ENCODE measurements at places on chromosomes 2 and 18.
A peak's percentile ranks its signal among the peaks of the same experiment; 100 is the strongest.

GRCh38 chr2:127721311-127721977 lies 20.1 kb downstream of the SFT2D3 start:
- DNase-seq, result peak; percentile 81

DNA sequence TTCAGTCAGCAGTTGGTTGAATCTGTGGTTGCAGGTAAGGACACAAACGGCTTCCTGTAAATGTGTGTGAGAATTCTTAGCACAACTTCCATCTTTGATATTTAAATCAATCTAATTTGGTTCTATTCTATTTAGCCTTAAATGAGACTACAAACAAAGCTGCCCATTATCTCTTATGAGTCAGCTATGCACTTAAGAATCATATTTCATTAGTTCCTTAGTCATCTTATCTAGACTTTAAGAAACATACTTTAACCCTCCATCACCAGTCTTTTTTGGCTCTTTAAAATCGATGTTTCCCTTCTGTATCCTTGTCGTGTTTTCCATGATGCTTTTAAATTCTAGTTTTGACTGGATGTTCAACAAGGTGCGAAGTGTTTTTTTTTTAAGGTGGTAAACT lies 114.4 kb upstream of the TMEM200C start:
- no peak for DNase-seq

DNA sequence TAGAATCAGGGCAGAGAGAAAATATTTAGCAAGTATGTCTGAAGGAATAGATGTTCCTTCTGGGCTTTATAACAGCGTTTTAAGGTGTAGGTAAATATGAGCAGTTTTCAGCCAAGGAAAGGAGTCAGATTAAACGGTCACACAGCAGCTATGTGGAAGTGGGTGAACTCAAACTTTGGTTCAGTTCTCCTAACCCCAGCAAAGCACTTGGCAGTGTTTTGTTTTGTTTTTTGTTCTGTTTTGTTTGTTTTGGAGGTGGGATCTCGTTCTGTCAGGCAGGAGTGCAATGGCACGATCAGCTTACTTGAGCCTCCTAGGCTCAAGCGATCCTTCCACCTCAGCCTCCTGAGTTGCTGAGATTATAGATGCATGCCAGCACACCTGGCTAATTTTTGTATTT lies 24.6 kb downstream of the TANC1 start:
- no peak for DNase-seq

GRCh38 chr18:7725897-7726296 lies 158.8 kb downstream of the PTPRM start:
- no peak for DNase-seq

DNA sequence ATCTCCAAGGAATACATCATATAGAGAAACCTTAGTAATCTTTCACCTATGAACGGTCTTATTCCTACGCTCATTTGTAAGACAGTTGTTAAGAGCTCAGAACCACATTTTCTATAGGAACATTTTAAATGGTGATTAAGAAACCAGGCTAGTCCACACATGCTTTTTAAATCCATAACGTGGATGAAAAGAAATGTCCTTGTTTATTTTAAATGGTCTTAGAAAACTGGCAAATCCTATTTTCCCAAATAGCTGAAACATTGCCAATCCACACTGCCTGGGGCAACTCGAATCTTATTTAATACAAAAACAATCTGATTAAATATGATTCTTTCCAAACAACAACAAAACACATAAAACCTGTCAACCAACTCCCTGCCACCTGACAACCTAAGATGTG lies 23.7 kb downstream of the METTL8 start:
- no peak for DNase-seq

DNA sequence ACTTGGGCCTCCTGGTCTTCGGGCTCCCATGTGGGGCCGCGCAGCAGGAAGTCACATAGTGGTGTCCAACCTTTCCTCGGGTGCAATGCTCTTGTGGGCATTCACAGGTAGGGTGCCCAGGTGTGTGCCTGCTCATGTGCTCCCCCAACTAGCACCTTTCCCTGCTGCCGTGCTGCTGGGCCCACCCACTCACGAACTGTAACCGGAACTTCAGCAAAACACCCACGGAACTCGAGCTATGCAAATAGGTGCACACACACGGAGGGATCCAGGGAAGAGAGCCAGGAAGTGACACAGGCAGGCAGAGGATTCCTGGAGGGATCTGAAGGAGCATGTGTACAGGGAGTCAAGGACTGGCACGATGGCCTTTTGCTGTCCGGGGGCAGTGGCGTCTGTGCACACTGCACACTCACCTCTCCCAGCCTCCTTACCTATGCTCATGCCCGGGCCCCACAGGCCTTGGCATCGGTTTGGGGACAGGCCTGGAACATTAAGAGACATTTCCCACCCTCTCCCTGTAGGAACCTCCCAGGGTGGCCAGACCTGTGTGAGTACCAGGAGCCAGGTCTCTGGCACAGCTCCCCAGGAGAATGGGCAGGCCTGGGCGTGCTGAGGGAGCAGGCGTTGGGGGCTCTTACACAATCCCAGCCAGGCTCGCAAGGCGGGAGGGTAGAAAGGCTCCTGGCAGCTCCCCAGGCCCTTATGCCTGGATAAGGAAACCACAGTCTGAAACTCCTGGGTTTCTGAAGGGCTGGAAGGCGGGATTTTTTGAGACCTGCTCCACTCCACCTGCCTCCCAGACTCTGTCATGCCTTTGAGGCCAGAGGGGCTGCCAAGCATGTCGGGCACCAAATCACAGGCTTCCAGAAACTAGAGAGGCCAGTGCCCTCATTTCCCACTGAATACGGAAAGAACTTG lies 6.6 kb upstream of the PTMA start:
- DNase-seq, result no peak

- no peak for DNase-seq
Measured at GRCh38 chr2:127754186-127754585, 52.9 kb downstream of the SFT2D3 start.

GRCh38 chr18:26405190-26405801 lies 143.1 kb downstream of the KCTD1 start:
- DNase-seq, result peak; percentile 32

DNA sequence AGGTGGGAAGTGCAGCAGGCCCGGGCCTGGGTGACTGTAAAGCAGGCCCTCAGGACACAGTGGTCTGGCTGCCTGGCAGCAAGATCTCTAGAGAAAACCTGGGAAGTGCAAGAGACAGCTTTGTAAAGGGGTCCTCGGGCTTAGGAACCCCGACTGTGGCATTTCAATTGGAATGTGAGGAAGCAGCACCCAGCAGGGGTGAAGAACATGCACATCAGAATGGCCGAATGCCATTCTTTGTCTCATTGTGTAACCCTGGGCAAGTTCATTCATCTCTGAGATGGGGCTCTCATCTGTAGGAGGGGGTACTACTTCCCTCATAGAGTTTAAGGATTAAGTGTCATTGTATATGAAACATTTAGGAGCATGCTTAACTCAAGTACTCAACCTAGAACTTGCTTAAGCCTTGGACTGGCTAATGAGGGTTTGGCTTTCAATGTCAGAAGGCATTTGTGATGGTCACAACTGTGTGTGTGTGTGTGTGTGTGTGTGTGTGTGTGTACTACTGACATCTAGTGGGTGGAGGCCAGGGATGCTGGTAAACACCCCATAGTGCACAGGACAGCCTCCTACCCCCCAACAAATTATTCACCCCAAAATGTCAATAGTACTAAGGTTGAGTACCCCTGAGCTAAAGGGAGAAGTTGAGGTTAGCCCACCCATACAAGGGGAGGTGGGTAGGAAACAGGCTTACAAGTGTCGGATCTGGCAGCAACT lies 29.3 kb downstream of the MEX3C start:
- no peak for DNase-seq

DNA sequence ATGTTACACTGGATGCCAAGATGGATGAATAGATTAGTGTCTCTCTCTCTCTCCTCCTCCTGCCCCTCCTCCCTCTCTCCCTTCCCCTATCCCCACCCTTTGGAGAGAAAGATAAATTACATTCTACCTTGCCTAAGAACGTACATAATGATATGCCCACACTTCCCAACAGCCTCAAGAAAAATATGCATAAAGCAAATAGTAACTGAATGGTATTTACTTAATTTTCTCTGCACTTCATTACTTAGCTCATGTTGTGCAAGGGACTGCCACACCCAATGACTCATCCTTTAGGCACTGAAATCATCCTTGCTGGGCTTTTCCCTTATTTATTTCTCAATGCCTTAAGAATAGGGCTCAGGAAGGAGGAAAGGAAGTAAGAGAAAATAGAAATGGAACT lies 137.3 kb upstream of the PID1 start:
- DNase-seq, result peak; percentile 98

GRCh38 chr2:203718087-203718486 lies 11.6 kb downstream of the CD28 start:
- peak; percentile 35 for DNase-seq

DNA sequence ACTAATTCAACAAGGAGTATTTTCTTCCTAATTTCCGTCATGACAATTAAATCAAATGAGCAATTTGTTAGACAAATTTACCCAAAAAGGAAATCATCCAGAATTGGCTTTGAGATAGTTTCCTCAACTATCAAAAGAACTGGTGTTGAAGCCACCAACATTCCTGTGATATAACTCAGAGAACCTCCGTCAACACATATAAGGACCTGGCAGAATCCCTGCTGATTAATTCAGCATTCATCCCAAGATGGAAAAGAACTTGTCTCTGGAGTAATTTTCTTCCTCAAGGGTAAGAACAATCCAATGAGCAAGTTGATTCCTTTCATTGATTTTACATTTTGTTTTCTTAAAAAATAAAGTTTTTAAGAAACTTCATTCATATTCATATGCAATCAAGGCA lies 62.0 kb downstream of the MBD2 start:
- DNase-seq, result peak; percentile 59

DNA sequence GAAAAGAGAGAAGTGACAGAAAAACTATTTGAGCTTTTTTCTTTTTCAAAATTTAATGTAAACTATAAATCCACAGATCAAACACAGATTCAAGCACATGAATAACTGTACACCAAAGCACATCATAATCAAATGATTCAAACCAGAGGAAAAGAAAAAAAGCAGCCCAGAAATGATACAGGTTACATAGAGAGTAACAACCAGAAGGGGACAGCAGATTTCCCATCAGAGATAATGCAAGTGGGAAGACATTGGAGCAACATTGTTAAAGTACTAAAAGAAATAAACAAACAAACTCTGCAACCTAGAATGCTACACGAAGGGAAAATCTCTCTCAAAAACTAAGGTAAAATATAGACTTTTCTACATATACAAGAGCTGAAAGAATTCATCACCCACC lies 34.5 kb downstream of the CMPK2 start:
- no peak for DNase-seq

- DNase-seq, result no peak
Measured at GRCh38 chr18:75057169-75057960, 151.6 kb downstream of the PTGR3 start.

DNA sequence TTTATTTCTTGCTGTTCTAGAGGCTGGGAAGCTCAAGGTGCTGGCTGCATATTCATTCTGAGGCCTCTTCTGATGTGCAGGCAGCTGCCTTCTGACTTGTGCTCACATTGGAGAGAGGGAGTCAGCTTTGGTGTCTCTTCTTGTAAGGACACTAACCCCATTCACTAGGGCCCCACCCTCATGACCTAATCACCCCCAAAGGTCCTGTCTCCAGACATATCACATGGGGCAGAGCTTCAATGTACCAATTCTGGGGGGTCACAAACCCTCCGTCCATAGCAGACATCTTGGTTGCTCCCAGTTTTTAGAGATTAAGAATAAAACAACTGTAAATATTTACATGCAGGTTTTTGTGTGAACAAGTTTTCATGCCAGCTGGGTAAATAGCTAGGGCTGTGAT lies 109.1 kb downstream of the RTP5 start:
- no peak for DNase-seq

DNA sequence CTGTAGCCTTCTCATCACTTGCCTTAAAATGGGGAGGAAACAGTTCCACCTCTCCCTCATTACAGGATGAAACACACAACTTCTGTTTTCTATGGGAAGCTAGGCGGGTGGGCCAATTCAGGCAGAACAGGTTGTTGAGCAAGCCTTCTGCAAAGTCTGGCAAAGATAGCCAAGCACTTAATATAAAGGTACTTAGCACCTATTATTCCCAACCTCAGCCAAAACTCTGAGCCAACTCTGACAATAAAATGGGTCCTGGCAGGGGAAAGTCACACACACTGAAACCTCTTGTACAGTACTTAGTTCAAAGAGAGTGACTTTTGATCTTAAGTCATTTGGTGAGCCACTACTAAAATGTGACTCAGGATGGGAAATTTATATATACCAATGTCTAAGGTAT lies 15.8 kb upstream of the SOCS6 start:
- no peak for DNase-seq
